ENCODE measurements at places on chromosomes 16 and 17. TPM values are rescaled to one million over a fixed set of nuclear protein-coding genes. Genes with fewer than 3 reads are reported as not detected.

Gene LITAF
- total RNA-seq, result 169 TPM

Gene RBFOX1
- total RNA-seq, result not detected

Gene KCNJ16
- total RNA-seq, result under 0.01 TPM

Gene ABCC6
- total RNA-seq, result 0.63 TPM

Gene CDH11
- 0.31 TPM for total RNA-seq

Gene MYH1
- total RNA-seq, result not detected
